ENCODE measurements at places on chromosomes 2 and 18.

DNA sequence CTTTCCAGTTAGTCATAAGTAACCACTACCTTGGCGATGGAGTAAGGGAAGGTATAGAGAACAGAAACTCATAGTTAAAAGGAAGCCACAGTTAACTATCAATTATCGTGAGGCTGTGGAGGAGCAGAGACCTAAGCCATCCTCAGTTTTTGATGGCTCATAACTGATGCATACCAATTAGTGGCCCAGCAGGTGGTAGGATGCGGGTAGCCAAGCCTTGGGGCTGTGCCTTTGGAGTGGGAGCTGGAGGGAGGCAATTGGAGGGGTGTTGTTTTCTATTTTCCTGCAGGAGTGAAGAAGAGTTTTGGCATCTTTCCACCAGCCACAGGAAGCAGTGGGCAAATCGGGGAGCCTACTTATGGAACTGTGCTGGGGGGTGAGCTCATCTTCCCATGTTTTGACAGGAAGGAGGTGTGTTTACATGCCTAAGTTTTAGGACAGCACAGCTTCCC is 194.8 kb downstream of the TPGS2 start:
- no peak for DNase-seq

DNA sequence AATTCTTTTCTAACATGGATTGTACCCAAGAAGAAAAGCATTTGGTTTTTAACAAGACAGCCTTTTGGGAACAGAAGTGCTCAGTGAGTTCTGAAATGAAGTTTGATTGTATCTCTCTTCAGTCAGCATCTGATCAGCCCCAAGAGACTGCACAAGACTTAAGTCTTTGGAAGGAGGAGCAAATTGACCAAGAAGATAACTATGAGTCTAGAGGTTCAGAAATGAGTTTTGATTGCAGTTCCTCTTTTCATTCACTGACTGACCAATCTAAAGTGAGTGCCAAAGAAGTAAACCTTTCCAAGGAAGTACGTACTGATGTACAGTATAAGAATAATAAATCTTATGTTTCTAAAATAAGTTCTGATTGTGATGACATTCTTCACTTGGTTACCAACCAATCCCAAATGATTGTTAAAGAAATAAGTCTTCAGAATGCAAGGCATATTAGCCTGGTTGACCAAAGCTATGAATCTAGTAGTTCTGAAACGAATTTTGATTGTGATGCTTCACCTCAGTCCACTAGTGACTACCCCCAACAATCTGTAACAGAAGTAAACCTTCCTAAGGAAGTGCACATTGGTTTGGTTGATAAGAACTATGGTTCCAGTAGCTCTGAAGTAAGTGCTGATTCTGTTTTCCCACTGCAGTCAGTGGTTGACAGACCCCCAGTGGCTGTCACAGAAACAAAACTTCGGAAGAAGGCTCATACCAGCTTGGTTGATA is 31.2 kb downstream of the ZDBF2 start:
- DNase-seq, result no peak

GRCh38 chr2:16604236-16604635 is 61.4 kb downstream of the CYRIA start:
- no peak for DNase-seq

DNA sequence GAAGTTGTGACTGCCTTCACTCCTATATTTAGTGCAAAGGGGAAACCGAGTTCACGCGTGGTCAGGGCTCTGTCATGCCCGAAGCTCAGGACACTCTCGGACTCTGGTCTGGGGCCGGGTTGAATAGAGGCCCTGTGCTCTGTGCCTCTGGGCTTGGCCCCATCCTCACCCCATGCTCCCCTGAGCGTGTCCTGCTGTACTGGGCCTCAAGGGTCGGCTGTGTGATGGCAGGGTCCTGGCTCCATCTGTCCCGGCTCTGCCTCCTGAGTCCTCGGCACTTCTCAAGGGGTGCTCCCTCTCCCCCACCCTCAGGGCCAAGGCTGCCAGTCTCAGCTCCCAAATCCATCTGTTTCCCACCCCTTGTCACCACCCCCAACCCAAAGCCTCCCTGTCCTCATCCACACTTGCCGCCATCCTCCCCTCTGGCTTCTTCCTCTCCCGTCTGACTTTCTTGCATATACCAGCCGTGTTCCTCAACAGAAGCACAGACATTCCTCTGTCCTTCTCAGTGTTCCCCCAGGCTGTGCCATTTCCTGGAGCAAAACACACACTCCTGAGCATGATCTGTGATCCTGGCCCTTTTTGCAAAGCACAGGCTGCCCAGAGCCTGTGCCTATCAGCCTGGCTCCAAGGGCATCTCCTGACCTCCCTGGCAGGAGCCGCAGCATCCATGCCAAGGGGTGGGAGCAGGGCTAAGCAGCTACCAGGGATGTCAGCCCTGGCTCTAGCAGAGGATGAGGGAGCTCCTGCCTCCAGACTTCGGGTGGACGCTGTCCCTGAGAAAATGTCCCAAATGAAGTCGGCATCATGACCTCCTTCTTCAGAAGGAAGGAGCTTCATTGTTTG is 64.2 kb upstream of the OTOS start:
- DNase-seq, result no peak

DNA sequence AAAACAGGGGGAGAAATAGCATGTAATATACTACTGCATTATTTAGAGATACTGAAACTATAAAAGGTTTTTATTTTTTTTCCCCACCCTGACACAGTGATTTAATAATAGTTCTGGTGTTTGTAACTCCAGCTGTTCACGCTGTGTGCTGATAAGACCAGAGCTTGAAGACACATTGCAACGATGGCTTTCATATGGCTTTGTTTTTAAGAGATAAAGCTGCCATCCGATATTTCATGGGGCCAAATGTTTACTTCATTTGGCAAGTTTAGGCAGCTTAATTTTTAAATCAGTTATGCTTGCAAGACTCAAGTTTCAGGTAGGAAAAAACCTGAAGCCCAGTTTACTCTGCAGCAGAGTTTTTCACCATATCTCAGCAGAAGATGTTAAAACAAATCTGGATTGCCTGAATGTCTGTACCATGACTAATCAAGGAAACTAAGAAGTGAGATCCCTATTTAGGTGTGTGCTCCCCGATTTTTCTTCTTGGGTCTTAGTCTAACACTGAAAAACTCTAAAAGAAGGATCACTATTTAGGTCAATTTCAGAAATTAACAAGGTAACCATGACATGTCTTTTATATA is 508.6 kb downstream of the PARD3B start:
- DNase-seq, result no peak

DNA sequence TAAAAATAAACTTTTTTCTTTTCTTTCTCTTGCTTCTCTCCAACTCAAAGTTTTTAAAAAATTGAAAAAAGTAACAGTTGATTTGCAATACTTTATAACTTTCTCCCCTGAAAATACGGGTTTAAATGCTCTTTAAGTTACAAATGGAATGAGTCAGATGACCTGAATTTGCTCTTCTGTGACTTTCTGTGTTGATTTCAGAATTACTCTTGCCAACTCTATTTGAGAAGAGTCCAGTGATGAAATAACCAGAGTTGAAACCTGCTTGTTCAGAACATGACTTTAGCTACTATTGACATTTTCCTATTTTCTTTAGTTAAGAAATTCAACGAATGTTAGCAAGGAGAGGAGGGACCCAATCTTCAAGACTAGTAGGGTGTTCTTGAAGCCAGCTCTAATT is 146.1 kb upstream of the ZSWIM2 start:
- DNase-seq, result no peak

- DNase-seq, result no peak
These were observed 48.7 kb downstream of the CRIM1 start for GRCh38 chr2:36404318-36404717.

DNA sequence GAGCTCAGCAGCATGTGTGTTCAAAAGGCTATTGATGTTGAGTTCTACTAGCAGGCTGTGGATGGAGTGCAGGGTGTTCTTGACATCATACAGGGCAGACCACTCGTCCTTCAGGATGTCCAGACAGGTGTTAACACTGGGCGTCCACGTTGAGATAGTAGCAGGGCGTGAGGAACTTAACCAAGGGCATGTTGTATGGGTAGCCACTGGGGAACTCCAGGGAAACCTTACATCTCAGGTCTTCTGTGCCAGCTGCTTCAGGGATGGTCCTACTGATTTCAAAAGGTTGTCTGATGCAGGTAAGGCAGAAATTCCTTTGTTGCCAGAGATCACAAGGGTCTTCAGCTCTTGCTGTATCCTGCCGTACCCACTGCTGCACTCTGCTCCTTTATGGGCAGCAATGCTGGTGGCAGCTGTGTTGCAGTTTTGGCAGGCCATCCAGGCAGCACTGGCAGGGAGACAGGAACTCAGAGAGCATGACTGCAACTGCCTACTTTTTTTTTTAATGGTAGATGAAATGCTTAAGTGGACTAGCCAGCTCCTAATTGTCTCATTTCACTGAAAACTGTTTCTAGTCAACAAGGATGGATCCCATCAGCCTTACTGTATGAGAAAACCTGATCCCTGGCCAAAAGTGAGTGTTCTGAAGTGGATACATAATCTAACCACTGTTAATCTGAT is 32.4 kb upstream of the RBBP8 start:
- no peak for DNase-seq

GRCh38 chr2:46548521-46549144 is 69.3 kb downstream of the TMEM247 start:
- no peak for DNase-seq

DNA sequence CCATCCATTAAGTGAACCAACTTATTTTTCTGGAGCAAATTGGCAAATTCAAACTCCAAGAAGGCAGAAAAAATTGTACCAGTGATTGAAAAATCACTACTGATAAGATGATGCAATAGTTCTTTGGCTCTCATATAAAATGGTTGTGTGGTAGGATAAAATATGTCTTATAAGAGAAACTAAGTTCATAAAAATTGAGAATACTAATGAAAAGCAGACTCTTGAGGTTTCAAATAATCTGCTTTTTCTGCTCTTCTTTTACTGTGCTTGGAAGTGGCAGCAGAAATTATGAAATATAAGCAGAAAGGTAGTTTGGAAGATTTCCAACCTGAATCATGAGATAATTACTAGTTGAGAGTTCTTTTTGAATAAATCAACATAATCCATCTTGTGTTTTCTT is 61.9 kb downstream of the PPP1R1C start:
- no peak for DNase-seq

- no peak for DNase-seq
These were observed 63.8 kb downstream of the RTP5 start for GRCh38 chr2:241933179-241933911.

DNA sequence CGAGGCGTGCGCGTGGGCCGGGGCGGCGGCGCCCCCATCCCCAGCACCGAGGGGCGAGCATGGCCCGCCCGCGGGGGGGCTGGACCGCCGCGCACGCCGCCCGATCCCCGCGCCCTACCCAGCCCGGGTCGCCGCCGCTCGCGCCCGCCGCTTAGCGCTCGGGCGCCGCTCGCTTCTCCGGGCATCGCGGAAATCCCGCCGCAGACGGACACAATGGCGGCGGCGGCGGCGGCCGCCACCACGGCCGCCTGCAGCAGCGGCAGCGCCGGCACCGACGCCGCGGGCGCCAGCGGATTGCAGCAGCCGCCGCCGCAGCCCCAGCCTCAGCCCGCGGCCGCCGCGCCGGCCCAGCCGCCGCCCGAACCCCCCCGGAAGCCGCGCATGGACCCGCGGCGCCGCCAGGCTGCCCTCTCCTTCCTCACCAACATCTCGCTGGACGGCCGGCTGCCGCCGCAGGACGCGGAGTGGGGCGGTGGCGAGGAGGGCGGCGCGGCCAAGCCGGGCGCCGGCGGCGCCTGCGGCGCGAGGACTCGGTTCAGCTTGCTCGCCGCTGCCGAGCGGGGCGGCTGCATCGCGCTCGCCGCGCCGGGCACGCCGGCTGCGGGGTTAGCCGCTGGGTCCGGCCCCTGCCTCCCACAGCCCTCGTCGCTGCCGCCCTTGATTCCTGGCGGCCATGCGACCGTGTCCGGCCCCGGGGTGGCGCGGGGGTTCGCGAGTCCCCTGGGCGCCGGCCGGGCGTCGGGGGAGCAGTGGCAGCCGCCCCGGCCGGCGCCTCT is 453 bp downstream of the CABLES1 start:
- DNase-seq, result no peak

DNA sequence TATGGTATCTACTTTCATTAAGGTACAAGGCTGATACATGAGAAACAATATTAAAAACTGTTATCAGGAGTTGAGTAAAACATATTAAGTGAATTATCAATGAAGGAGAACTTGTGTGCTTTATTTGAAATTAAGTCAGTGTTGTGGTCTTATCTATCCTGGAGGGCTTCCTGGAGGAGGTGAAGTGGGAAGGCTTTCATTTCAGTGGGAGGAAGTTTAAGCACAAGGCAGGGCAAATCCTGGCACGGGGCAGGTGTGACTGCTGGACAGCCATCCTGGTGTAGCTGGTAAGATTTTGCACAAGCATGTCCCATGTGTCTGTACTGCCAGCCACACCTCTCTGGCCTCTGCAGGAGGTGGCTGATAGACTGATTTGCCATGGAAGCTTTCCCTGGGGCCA is 159.7 kb upstream of the SKOR2 start:
- no peak for DNase-seq

GRCh38 chr2:110146945-110147332 is 31.3 kb upstream of the MALL start:
- DNase-seq, result no peak

DNA sequence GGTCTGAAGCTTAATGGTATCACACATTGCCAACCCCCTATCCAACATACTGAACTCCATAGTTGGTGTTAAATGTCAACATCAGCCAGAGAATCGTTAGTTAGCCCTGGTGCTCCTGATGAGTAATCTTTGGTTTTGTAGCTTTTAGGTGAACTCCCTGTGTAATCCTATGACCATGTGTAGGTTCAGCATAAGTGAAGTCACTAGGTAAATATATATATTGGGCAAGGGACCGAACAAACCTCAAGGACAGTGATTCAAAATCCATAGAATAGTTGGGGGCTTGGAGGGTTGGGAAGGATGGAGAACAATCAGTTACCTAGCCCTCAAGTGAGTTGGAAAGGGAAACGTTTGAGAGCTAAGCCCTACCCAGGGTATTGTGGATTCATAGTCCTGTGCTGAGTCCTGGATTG is 16.0 kb upstream of the AP1S3 start:
- DNase-seq, result no peak

GRCh38 chr18:48888773-48889080 is 62.0 kb downstream of the SMAD7 start:
- DNase-seq, result no peak

GRCh38 chr2:40844353-40845277 is 392.7 kb upstream of the SLC8A1 start:
- no peak for DNase-seq

- no peak for DNase-seq
These were observed 148.3 kb downstream of the RHBDD1 start for GRCh38 chr2:226983895-226984749.

DNA sequence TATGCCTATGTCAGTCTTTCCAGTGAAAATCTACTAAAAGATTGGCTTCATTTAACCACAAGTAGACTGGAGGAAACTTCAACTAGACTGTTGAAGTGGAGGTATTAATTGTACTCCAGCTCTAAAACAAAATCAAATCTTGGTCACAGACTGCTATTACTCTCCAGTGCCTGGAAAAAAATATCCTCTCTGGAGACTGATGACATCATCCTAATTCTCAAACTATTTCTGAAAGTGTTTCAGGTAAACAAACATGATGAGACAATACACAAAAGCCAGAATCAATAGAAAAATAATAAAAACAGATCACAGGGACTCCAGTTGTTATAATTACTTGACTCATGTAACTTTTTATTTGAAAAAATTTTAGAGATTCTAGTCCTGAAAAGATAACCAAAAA is 87.7 kb upstream of the MYO3B start:
- no peak for DNase-seq

GRCh38 chr2:179562330-179562885 is 297.8 kb upstream of the SESTD1 start:
- DNase-seq, result no peak

- DNase-seq, result no peak
These were observed 58.4 kb upstream of the GREB1L start for GRCh38 chr18:21183670-21184069.

All from stimulated activated CD8-positive, alpha-beta memory T cell treated with anti-CD3 and anti-CD28 coated beads, Interleukin-15, amount 100 ng/mL, for 24 hours (primary cell).